ENCODE measurements at places on chromosomes 3 and 15.

DNA sequence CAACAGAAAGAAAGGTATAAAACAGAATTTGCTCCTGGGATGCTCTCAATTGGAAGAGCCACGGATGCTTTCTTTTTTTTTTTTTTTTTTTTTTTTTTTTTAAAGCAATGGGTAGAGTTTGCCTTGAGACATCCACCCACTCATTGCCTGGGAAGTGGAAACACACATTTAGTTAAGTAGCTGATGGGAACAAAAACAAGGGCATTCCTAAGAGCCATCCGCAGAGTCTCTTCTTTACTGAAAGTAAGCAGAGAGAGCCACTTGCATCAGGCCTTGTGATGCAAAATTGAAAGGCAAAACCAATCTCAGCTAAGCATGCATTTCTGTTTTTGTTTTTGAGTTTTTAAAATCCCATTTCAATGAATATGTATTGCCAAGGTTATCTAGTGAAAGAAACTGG, 787.9 kb upstream of the LMCD1 start:
- DNase-seq, result no peak

DNA sequence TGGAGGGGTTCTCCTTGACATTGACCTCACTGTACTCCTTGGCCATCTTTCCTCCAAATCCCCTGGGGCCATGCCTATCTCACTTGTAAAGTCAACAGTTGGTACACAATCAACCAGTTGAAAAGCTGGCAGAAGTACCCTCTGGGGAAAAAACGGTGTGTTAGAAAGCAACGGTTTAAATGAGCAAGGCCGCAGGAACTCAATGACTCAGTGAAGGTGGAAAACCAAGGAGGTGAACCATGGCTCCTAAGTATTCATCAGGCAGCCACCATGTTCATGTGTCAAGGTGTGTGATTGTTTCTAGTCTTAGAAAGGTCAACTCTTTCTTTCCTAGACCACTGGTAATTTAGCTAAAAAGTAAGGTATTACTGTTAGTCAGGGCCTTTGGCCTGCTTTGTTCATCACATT, 130.9 kb upstream of the SATB1 start:
- no peak for DNase-seq

- DNase-seq, result no peak
Observed at GRCh38 chr15:63234451-63234870, 42.9 kb upstream of the APH1B start.

DNA sequence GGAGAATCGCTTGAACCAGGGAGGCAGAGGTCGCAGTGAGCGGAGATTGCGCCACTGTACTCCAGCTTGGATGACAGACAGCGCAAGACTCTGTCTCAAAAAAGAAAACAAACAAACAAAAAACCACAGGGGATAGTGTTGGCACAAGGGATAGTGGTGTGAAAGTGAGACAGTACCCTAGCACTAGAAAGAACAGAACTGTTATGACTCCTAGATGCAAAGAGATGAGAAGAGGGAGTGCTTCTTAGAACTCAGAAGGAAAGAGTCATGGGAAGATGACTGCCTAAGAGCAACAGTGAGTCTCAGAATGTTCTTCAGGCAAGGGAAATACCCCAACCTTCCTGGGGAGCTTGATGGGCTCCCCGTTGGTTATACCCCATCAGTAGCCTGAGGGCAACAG, 17.8 kb upstream of the ZNF770 start:
- no peak for DNase-seq

DNA sequence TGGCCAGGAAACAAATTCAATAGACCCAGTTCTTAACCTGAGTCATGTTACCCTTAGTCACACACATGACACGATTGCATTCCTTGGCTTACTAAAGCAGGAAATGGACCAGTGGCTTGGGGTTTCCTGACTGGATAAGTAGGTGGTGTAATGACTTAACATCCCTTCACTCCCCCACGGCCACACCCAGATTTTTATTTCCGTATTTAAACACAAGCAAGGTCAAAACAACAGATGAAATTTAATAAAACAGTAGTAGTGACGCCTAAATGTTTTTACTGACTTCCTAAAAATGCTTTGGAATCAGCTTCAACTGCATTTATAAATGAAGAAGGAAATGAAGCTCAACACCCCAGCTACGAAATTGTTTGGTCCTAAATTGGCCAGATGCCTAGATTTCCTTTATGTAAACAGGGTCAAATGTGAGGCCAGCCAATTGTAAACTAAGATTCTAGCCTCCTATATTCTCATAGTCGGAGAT, 324.3 kb downstream of the CHST2 start:
- no peak for DNase-seq
